GM23338 (cell line): ENCODE measurements at places on chromosomes 16 and 17. TPM values are rescaled to one million over a fixed set of nuclear protein-coding genes. Genes with fewer than 3 reads are reported as not detected.

The CEP295NL gene
- polyA plus RNA-seq = 0.31 TPM in 1 of 2 replicates, not detected in the other

The LPO gene
- 0.13 and 0.50 TPM in 2 replicates for polyA plus RNA-seq

DNA sequence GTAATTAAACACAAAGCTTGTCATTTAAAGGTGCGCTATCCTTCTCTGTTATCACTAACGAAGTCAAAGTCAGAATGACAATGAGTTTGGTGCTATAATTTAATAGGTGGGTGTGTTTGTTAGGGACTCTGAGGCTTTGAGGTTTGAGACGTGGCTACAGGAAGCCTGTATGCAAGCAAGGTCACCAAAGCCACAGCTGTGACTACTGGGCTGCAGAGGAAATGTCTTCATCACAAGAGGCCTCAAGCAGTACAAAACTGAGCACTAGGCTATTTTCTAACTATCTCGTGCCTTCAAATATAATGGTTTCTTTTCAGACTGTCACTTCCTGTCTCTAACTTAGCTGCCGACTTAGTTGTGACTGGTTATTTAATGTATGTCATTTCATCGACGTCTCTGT lies 141.2 kb downstream of the AATF start:
- no peak for DNase-seq

DNA sequence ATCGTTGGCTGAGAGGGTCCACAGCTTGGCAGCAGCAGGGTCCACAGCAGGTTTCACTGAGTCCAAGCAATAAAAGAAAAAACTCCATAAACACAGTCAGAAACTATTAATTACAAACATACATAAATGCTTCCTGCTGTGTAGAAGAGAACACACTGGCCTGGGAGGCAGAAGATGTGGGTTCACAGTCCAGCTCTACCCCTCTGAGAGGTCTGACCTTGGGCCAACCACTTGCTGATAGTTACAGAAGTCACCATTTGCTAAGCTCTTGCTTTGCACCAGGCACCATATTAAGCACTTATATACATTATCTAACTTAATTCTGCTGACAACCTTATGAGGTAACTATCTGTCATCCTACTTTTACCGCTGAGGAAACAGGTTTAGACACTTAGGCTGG lies 14.7 kb downstream of the CIAPIN1 start:
- no peak for DNase-seq

DNA sequence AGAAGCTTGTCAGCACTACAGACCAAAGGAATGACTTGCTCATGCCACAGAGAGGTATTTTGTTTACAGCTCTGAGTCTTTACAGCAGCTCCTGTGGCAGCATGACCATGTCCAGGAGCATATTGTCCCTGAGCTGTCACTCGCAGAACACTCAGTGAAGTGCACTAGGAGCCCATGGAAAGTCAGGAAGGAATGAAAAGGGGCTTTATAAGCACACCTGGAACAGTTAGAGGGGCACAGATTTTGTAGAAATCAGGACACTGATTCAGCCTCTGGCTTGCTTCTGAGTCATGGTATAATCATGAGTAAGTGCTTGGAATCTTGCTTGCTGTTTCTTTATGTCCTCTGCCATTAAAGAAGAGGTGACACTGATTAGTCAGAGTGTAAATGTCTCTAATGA lies 41.0 kb downstream of the TADA2A start:
- no peak for DNase-seq

DNA sequence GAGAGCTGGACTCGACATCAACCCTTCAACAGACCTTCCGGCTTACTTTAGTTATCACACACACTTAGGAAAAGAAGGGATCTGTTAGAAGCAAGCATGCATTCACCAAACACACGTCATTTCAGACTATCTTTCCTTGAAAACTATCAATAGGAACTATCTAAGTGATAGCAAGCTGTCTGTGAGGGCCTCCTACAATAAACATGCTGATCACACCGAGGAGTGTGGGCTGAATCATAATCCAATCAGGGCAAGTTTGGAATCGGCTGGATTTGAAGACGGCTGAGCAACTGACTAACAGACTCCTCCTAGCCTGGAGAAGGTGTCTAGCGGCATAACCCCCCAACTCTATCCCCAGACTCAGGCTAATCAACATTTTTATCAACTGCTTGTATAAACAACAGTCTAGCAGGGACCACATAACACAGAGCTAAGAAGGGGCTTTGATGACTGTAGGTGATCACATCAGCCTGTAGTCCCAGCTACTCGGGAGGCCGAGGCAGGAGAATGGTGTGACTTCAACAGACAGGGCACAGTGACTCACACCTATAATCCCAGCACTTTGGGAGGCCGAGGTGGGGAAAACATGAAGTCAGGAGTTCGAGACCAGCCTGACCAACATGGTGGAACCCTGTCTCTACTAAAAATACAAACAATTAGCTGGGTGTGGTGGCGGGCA lies 14.1 kb downstream of the NXN start:
- DNase-seq = no peak
